ENCODE measurements at places on chromosomes 5 and 9.
A peak's percentile ranks its signal among the peaks of the same experiment; 100 is the strongest.

GRCh38 chr9:109270971-109271925, 49.6 kb downstream of the EPB41L4B start:
- no peaks in the 10 kb centered on the region for H3K27me3 ChIP-seq
- no peak overlapping the region for H3K4me3 ChIP-seq
- DNase-seq = no peak
- H3K36me3 ChIP-seq = no peaks in the 10 kb centered on the region
- H3K4me1 ChIP-seq = no peaks in the 10 kb centered on the region

DNA sequence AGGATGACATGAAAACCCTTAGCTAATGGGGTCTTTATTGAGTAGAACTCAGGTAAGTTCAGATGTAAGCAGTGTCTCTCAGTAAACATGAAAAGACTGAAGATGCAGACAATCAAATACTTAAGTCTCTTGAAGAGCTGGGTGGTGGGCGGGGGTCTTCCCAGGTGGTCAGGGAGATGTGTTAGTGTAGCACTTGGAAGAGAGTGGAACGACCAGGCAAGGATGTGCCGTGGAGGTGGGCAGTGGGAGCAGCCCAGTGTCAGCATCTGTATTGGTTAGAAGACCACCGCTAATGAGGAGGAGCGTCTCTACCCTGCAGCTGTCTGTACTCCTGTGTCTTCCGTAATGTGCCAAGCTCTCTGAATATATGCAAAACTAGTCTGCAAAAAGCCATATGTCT, 4.4 kb downstream of the S1PR3 start:
- H3K36me3 ChIP-seq = no peaks in the 10 kb centered on the region
- DNase-seq = no peak
- H3K27me3 ChIP-seq = peaks cover 26% of the 10 kb centered on the region
- no peak overlapping the region for H3K27ac ChIP-seq
- no peak overlapping the region for H3K4me3 ChIP-seq
- H3K4me1 ChIP-seq = peaks cover 7% of the 10 kb centered on the region

GRCh38 chr9:96567203-96567700, 52.4 kb downstream of the CDC14B start:
- no peak for DNase-seq
- H3K27ac ChIP-seq = peak overlapping the region; percentile 73

GRCh38 chr5:33205727-33206410, 234.9 kb upstream of the TARS1 start:
- H3K36me3 ChIP-seq = no peaks in the 10 kb centered on the region
- H3K4me3 ChIP-seq = no peak overlapping the region
- H3K27me3 ChIP-seq = no peaks in the 10 kb centered on the region
- no peaks in the 10 kb centered on the region for H3K4me1 ChIP-seq

DNA sequence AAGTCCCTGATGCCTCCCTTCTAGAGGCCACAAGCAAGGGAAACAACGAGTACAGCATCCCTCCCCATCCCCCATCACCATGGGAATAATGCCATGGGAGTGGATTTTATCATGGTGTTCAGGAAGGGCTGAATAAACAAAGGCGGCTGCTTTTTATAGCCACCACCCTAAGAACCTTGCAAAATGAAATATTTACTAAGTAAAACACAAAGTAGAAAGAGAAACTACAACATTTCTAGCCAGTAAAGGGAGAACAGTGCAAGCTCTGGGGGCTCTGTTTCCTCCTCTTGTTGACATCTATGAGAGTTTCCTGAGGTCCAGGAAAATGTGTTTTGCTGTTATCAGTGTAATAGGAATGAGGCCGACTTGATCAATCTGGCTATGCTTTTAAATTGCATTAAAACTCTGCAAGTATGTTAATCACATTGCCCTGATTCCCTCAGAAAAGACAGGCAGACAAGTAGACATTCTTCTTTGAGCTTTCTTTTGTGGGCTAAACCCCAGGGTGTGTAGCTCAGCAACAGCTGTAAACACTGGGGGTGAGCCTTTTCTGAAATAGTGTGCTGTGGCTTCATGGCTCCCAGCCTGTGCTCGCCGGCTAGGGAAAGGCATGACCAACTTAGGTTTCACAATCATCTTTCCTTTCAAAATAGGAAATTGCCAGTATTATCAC, 31.1 kb downstream of the SV2C start:
- peaks cover 3% of the 10 kb centered on the region for H3K27me3 ChIP-seq
- DNase-seq = no peak
- H3K27ac ChIP-seq = no peak overlapping the region
- H3K4me1 ChIP-seq = no peaks in the 10 kb centered on the region

DNA sequence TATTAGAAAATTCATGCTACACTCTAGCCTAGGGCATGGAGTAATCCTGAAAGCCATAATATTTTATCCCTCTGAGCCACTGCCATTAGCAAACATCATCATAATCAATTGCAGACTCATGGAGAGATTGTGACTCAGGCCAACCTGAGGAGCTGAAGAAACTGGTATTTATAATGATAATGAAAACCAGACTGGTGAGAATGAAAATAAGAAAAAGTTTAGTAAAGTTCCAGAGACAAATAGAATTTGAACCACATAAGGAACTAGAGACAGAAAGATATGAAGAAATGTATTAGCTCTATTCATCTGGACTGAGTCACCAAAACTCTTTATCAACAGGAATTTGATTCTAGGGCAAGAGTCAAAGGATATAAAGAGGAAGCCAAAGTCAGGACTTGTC, 158.7 kb downstream of the DRD1 start:
- peaks cover 9% of the 10 kb centered on the region for H3K27me3 ChIP-seq
- DNase-seq = no peak
- no peaks in the 10 kb centered on the region for H3K4me1 ChIP-seq
- H3K36me3 ChIP-seq = no peaks in the 10 kb centered on the region
- no peak overlapping the region for H3K4me3 ChIP-seq

- peak; percentile 16 for DNase-seq
Measured at GRCh38 chr5:5492087-5492933, 69.8 kb downstream of the ICE1 start.

GRCh38 chr9:78366827-78367226, 69.9 kb downstream of the PSAT1 start:
- H3K4me3 ChIP-seq = no peak overlapping the region
- H3K4me1 ChIP-seq = no peaks in the 10 kb centered on the region

- no peak overlapping the region for H3K27ac ChIP-seq
- H3K27me3 ChIP-seq = no peaks in the 10 kb centered on the region
- H3K4me1 ChIP-seq = no peaks in the 10 kb centered on the region
- H3K4me3 ChIP-seq = no peak overlapping the region
- DNase-seq = no peak
Measured at GRCh38 chr5:144308906-144309670, 138.4 kb downstream of the KCTD16 start.

GRCh38 chr5:100852051-100852450, 51.0 kb downstream of the ST8SIA4 start:
- no peaks in the 10 kb centered on the region for H3K4me1 ChIP-seq
- peaks cover 16% of the 10 kb centered on the region for H3K36me3 ChIP-seq
- DNase-seq = no peak

DNA sequence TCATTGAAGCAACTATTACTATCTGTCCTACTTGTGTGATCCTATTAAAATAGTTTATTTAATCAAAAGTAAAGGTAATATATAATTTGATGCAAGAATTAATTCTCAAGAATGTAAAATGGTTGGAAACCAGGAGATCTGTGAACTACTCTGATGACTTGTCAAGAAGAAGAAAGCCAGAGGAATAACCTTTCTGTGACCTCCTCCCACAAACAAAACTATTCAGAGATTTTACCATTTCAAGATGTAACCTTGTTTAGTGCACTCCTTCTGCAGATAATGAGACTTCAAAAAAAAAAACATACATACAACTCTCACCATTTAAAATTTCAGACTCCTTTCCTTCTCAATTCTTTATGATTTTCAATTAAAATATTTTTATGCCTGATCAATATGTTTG, 79.5 kb downstream of the RFX3 start:
- no peak overlapping the region for H3K4me3 ChIP-seq
- no peaks in the 10 kb centered on the region for H3K36me3 ChIP-seq
- H3K4me1 ChIP-seq = no peaks in the 10 kb centered on the region
- H3K27ac ChIP-seq = no peak overlapping the region

GRCh38 chr9:37620396-37620795, 28.0 kb upstream of the TOMM5 start:
- peaks cover 3% of the 10 kb centered on the region for H3K4me1 ChIP-seq
- no peak for DNase-seq
- no peaks in the 10 kb centered on the region for H3K27me3 ChIP-seq
- H3K36me3 ChIP-seq = no peaks in the 10 kb centered on the region
- H3K27ac ChIP-seq = no peak overlapping the region

- H3K4me3 ChIP-seq = no peak overlapping the region
- H3K36me3 ChIP-seq = no peaks in the 10 kb centered on the region
- H3K27me3 ChIP-seq = no peaks in the 10 kb centered on the region
- H3K4me1 ChIP-seq = no peaks in the 10 kb centered on the region
- DNase-seq = no peak
- H3K27ac ChIP-seq = no peak overlapping the region
Measured at GRCh38 chr5:33074548-33074947, 363.4 kb downstream of the NPR3 start.

DNA sequence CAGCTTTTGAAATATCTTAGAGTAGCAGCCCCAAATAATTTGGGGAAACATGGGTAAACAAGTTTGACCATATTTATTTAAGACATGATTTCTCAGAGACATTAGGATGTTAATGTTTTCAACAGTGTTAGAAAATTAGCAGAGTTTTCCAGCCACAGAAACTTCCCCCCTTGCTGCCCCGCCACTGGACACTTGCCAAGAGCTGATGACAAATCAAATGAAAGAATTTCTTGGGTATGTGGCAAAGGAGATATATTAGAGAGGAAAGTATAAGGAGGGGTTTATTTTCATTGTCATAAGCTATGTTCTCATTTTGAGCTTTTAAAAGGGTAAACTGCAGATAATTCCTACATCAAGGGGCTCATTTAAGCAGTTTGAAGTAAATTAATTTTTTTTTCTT, 15.9 kb downstream of the GABRA1 start:
- no peaks in the 10 kb centered on the region for H3K4me1 ChIP-seq
- no peaks in the 10 kb centered on the region for H3K27me3 ChIP-seq
- no peaks in the 10 kb centered on the region for H3K36me3 ChIP-seq
- no peak overlapping the region for H3K27ac ChIP-seq
- no peak overlapping the region for H3K4me3 ChIP-seq

GRCh38 chr9:77981332-77981731, 50.3 kb downstream of the GNAQ start:
- H3K4me3 ChIP-seq = no peak overlapping the region
- no peaks in the 10 kb centered on the region for H3K36me3 ChIP-seq
- peaks cover 45% of the 10 kb centered on the region for H3K4me1 ChIP-seq
- H3K27me3 ChIP-seq = no peaks in the 10 kb centered on the region
- no peak overlapping the region for H3K27ac ChIP-seq

GRCh38 chr5:92548346-92548745, 1032.7 kb downstream of the NR2F1-AS1 start:
- no peaks in the 10 kb centered on the region for H3K36me3 ChIP-seq
- no peaks in the 10 kb centered on the region for H3K27me3 ChIP-seq
- H3K27ac ChIP-seq = no peak overlapping the region
- H3K4me1 ChIP-seq = no peaks in the 10 kb centered on the region
- DNase-seq = no peak
- no peak overlapping the region for H3K4me3 ChIP-seq

GRCh38 chr5:60010853-60011252, 117.3 kb upstream of the PDE4D start:
- no peaks in the 10 kb centered on the region for H3K27me3 ChIP-seq
- no peak for DNase-seq
- no peaks in the 10 kb centered on the region for H3K4me1 ChIP-seq
- no peaks in the 10 kb centered on the region for H3K36me3 ChIP-seq
- no peak overlapping the region for H3K4me3 ChIP-seq

DNA sequence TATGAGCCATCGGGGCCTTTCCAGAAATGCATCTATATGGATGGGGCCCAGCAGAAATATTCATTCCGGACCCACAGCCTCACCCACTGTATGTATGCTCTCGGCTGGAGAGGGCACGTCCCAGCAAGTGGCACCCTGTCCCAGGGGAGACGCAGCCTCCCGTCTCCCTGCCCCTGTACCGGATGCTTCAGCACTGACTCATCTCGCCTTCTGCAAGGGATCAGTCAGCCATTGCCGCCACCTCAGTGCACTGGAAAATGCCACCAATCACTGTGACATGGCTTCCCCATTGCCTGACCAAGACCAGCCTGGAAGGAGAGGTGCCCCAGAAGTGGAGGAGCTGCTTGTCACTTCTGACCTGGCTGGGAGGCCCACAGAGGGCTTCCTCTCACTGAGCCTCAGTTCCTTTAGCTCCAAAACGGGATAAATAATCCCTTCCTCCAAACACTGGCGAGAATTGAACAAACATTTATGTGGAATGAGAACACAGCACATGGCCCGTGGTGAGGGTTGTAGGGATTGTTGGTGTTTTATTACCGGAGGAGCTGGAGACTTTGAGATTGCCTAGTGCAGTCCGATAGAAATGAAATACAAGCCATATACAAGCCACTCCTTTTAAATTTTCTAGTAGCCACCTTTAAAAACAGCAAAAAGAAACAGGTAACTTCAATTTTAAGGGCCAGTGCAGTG, 43.9 kb upstream of the ORM1 start:
- no peaks in the 10 kb centered on the region for H3K27me3 ChIP-seq
- H3K36me3 ChIP-seq = no peaks in the 10 kb centered on the region
- DNase-seq = no peak
- H3K4me3 ChIP-seq = no peak overlapping the region
- H3K4me1 ChIP-seq = no peaks in the 10 kb centered on the region

DNA sequence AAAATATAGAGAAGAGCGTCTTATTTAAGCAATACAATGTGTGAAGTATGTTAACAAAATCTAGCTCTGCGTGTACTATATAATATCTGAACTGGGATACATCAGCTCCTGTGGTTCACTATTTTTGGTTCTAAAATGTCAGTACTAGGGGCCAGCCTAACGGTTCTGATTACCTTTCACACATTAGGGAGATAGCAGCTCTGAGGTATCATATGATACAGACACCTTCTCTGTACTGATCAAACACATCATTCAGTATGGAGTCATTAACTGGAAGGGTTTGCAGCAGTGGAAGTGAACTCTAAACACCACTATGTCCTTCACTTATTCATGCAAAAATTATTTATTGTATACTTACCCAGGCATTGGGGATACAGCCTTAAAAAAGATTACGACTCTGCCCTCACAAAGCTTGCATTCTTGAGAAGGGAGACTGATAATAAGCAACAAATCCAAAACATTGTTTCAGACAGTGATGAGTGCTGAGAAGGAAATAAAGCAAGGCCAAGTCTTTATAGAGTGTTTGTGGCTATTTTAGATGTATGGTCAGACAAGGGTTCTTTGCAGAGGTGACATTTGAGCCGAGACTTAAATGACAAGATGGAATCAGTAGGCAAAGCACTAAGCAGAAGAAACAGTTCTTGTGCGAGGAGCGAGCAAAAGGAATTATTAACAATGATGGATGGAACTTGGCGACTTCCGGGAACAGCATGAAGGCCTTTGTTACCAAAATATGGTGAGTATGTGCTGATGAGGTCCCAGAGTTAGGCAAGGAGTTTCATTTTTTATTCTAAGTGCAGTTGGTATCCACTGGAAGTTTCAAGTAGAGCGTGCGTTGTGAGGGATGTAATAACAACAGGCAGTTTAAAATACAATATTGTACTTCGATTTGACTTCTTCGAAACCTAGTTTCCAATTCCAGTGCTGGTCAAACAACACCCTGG, 1.8 kb upstream of the LNPEP start:
- peaks cover 28% of the 10 kb centered on the region for H3K4me1 ChIP-seq
- H3K36me3 ChIP-seq = no peaks in the 10 kb centered on the region
- DNase-seq = no peak
- no peaks in the 10 kb centered on the region for H3K27me3 ChIP-seq
- peak overlapping the region; percentile 74 for H3K4me3 ChIP-seq

Measured in CD4-positive, alpha-beta T cell (primary cell).